T-cell (primary cell): ENCODE measurements at places on chromosomes 12 and 14. TPM values are rescaled to one million over a fixed set of nuclear protein-coding genes. Genes with fewer than 3 reads are reported as not detected.

The ITGA5 gene
- total RNA-seq: 58.6 TPM

The KRT80 gene
- not detected for total RNA-seq

- DNase-seq: no peak
- no peaks in the 10 kb centered on the region for H3K27me3 ChIP-seq
- H3K27ac ChIP-seq: no peak overlapping the region
- no peaks in the 10 kb centered on the region for H3K4me1 ChIP-seq
- H3K36me3 ChIP-seq: no peaks in the 10 kb centered on the region
These were observed 863.2 kb downstream of the LRFN5 start for GRCh38 chr14:42469637-42470426.

DNA sequence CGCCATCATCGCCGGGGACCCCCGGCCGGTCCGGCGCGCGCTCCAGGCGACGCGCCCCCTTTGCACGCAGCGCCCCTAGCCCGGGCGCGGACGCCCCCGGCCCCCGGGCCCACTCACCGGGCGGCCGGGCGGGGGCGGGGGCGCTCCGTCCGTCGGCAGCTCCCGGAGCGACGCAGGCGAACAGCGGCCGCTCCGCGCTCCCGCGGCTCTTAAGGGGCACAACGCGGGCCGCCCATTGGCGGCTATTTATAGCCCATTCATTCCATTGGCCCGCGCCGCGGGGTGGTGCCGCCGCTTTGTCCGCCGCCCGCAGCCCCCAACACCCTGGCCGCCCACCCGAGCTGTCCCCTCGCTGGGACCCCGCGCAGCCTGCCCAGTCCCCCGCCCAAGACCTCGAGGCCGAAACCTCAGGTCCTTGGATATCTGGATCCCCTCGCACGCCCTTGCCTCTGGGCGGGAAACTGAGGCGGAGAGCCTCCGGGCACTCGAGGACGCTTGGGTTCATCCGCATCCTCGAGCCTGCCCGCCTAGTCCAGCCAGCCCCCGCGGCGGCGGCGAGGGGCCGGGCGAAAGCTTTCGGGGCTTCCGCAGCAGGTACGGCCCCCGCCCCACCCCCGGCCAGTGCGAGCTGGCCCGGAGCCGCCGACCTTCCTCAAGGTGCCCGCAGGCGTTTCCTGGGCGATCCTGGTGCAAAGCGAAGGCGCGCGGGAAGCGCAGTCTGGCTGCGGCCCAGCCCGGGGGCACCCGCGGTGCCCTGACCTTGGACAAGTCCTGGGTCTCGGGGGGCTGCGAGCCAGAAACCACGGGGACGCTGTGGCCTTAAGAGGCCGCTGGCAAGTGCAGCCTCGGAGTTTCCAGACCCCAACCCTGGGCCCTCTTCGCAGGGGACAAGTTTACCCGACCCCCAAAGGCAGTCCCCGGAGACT is at the start of gene CKB:
Gene CKB (minus strand): TSS at position 182 of the 926 bp plus-strand sequence. CDS start 337 bp downstream, outside the sequence.
- no peak for DNase-seq
- peaks cover 58% of the 10 kb centered on the region for H3K27me3 ChIP-seq
- H3K4me3 ChIP-seq: peak within 1 kb of the TSS; percentile 27
- H3K4me1 ChIP-seq: peaks cover 2% of the 10 kb centered on the region
- no peak within 1 kb of the TSS for H3K27ac ChIP-seq

DNA sequence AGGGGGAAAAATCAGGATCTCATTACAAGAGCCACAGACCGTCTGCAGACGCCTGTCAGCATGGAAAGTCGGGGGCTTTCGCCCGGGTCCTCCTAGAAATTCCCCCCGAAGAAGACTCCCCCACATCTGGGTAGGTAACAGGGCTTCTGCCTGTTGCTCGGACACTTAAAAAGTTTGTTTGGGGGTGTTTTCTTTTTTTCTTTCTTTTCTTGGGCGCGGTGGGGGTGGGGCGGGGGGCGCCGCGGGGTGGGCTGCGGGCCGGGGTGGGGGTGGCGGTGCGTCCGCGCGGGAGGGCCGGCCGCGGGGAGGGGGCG is 358 bp downstream of the ELK3 start:
- H3K27ac ChIP-seq: peak overlapping the region; percentile 78
- no peak for DNase-seq
- peaks cover 30% of the 10 kb centered on the region for H3K4me1 ChIP-seq

- peaks cover 6% of the 10 kb centered on the region for H3K27me3 ChIP-seq
- no peak overlapping the region for H3K27ac ChIP-seq
- no peaks in the 10 kb centered on the region for H3K36me3 ChIP-seq
- H3K4me1 ChIP-seq: peaks cover 11% of the 10 kb centered on the region
These were observed 476.4 kb downstream of the VRK1 start for GRCh38 chr14:97273540-97273939.

- H3K4me3 ChIP-seq: no peak overlapping the region
- no peak for DNase-seq
- no peaks in the 10 kb centered on the region for H3K27me3 ChIP-seq
- no peak overlapping the region for H3K27ac ChIP-seq
- H3K36me3 ChIP-seq: no peaks in the 10 kb centered on the region
- no peaks in the 10 kb centered on the region for H3K4me1 ChIP-seq
These were observed 56.8 kb downstream of the LRFN5 start for GRCh38 chr14:41663473-41663850.

GRCh38 chr14:49970474-49971147 is 77.7 kb downstream of the ARF6 start:
- H3K27ac ChIP-seq: peak overlapping the region; percentile 95
- peak overlapping the region; percentile 28 for H3K4me3 ChIP-seq
- H3K27me3 ChIP-seq: no peaks in the 10 kb centered on the region
- peaks cover 36% of the 10 kb centered on the region for H3K4me1 ChIP-seq
- H3K36me3 ChIP-seq: no peaks in the 10 kb centered on the region
- no peak for DNase-seq

DNA sequence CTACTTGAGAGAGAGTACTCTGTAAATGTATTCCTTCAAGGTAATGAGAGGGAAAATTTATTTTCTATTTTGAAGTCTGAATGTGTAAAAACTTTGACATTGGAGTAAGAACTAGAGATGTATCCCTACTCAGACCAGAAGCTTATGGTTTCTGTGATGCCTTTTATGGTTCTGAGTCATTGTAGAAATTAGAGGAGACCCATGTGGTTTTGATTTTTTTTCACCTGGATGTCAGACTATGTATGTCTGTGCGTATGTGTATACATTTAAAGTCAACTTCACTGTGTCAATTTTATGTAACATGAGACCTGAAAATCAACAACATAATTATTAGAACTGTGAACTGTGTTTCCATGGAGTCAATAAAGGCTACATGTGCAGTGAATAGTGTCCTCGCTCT is 302.0 kb downstream of the TRHDE start:
- no peaks in the 10 kb centered on the region for H3K36me3 ChIP-seq
- H3K4me3 ChIP-seq: no peak overlapping the region
- DNase-seq: no peak
- H3K27ac ChIP-seq: no peak overlapping the region
- no peaks in the 10 kb centered on the region for H3K4me1 ChIP-seq

GRCh38 chr12:14399871-14400270 is 34.4 kb downstream of the ATF7IP start:
- H3K27ac ChIP-seq: peak overlapping the region; percentile 73
- H3K36me3 ChIP-seq: no peaks in the 10 kb centered on the region
- no peaks in the 10 kb centered on the region for H3K27me3 ChIP-seq
- H3K4me3 ChIP-seq: no peak overlapping the region

DNA sequence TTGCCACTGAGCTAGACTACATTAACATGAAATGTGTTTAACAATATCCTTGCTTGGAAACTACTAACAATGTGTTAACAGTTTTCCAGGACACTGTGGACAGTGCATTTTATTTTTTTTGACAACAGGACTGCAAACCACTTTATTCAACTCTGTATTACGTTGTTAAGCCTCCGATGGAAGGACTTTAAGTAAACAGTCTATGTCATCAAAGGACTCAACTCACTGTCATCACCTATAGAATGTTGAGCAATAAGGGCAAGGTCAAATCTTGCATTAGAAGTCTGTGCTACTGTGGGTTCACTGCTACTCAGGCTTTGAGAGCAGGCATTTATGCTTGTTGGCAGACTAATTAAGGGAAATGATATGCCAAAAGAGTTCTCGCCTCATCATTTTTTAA is 483.7 kb downstream of the FLRT2 start:
- H3K27me3 ChIP-seq: no peaks in the 10 kb centered on the region
- no peak overlapping the region for H3K27ac ChIP-seq
- H3K4me1 ChIP-seq: no peaks in the 10 kb centered on the region
- no peak overlapping the region for H3K4me3 ChIP-seq
- no peaks in the 10 kb centered on the region for H3K36me3 ChIP-seq

GRCh38 chr12:64801381-64801780 is 23.1 kb upstream of the TBC1D30 start:
- H3K4me1 ChIP-seq: peaks cover 3% of the 10 kb centered on the region
- peaks cover 22% of the 10 kb centered on the region for H3K27me3 ChIP-seq
- no peak overlapping the region for H3K27ac ChIP-seq
- no peak for DNase-seq
- no peaks in the 10 kb centered on the region for H3K36me3 ChIP-seq
- H3K4me3 ChIP-seq: no peak overlapping the region
